ENCODE measurements at places on chromosomes 6 and 20.

DNA sequence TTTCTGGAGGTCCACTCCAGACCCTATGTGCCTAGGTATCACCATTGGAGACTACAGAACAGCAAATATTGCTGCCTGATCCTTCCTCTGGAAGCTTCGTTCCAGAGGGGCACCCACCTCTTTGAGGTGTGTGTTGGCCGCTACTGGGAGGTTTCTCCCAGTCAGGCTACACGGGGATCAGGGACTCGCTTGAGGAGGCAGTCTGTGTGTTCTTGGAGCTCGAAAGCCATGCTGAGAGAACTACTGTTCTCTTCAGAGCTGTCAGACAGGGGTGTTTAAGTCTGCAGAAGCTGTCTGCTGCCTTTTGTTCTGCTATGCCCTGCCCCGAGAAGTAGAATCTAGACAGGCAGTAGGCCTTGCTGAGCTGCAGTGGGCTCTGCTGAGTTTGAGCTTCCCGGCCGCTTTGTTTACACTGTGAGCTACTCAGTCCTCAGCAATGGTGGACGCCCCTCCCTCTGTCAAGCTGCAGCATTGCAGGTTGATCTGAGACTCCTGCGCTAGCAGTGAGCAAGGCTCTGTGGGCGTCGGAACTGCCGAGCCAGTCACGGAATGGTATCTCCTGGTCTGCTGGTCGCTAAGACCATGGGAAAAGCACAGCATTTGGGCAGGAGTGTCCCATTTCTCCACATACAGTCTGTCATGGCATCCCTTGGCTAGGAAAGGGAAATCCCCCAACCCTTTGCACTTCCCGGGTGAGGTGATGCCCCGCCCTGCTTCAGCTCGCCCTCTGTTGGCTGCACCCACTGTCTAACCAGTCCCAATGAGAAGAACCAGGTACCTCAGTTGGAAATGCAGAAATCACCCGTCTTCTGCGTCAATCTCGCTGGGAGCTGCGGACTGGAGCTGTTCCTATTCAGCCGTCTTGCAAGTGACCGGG is 32.5 kb upstream of the ASCC3 start:
- no peak for DNase-seq

DNA sequence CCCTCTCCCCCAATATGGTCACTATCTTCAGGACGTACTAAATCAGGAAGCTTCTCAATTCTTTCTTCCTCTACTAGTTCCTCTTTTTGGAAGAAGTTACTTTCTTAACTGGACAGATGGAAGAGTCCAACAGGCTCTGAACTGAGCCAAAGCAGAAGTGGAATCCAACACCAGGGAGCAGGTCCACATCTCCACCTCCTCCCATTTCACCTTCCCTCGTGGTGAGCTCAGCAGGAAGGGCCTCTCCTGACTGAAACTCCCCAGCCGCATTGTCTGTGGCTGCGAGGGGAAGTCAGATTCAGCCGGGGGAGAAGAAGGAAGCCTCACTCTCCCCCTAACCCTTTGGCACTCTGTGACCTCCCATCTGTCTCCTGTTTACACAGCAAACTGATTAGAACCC is 63.8 kb upstream of the UST start:
- DNase-seq: no peak

DNA sequence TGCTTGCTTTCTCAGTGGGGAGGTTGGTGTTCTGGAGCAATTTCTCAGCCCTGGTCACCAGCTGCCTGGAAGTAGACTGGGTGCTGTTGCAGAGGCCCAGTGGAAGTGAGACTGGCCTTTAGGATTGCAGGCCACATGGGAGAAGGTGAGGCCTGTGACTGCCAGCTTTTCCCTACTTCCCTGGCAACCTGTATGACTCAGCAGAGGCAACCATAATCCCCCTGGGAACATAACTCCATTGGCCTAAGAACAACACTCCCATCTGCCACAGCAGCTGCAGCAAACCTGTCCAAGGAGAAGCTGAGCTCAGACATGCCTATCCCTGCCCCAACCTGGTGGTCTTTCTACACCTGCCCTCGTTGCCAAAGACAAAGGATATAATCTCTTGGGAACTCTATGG is 473.5 kb upstream of the SPTLC3 start:
- no peak for DNase-seq

DNA sequence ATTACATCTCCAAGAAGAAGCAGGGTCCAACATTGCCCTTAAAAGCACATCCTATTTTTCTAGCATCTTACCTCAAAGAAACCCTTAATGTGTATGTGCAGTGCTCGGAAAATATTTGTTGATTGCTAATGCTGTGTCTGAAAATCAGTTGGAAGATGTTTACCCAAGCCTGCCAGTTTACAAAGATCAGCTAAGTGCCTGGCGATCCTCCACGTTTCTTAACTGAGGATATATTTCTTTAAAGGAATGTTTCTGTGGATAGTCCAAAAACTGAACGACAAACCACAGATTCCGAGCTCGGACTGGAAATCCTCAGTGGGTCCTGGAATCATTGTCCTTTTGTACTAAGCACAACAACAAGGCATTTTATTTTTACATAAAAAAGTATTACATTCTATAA is 595.7 kb upstream of the ARID1B start:
- no peak for DNase-seq

Data from cardiac fibroblast (primary cell).